ENCODE measurements at places on chromosomes 2 and 18.

DNA sequence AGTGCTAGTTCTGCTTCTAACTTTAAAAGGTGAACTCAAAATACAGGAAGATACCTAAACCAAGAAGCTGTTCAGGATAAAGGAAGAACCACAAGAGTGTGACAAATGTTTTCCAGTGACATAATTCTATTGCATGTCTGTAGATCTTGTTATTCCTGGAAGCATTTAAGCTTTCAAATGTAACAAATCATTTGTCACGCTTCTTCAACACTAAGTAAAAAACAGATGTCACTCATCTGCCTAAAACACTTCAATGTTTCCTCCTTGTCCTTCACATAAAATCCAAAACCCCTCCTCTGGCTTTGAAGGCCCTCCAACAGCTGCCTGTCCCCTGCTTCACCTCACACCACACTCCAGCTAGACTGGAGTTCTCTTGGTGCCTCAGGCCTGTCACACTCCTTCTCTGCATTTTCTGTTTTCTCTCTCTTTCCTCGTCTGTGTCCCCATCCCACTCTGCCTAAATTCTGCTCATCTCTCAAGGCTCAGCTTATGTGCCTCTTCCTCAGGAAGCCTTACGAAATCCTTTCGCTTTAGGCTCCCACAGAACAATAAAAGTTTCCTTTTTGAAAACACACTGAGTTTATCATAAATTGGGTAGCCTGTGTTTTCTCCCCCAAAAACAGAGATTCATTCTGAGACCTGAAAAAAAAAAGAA is 6.4 kb upstream of the CLEC4F start:
- no peak for DNase-seq

GRCh38 chr2:19140463-19141208 is 217.8 kb downstream of the OSR1 start:
- DNase-seq: no peak

GRCh38 chr2:64534363-64534762 is 10.2 kb downstream of the AFTPH start:
- DNase-seq: peak; percentile 17

DNA sequence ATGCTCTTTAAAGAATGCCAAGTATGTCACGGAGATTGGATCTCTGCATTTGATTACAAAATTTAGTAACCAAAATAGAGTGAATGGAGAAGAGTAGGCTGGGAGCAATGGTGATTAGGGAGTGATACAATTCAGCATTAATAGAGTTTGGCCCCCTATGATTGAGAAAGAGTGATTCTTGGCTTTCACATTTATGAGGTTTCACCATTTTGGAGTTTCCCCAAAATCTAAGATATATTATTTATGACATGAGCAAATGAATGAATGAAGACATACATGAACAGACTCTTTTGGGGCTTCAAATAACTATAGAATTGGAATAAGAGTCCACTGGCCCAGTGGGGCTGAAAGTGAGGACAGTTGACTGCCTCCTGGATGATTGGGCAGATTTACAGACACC is 255.2 kb downstream of the LPIN1 start:
- DNase-seq: no peak

- no peak for DNase-seq
These were observed 21.7 kb downstream of the HS1BP3 start for GRCh38 chr2:20629181-20629580.

- no peak for DNase-seq
These were observed 134.9 kb upstream of the DSEL start for GRCh38 chr18:67651438-67651837.

GRCh38 chr2:220811952-220812570 is 760.0 kb downstream of the EPHA4 start:
- DNase-seq: no peak

DNA sequence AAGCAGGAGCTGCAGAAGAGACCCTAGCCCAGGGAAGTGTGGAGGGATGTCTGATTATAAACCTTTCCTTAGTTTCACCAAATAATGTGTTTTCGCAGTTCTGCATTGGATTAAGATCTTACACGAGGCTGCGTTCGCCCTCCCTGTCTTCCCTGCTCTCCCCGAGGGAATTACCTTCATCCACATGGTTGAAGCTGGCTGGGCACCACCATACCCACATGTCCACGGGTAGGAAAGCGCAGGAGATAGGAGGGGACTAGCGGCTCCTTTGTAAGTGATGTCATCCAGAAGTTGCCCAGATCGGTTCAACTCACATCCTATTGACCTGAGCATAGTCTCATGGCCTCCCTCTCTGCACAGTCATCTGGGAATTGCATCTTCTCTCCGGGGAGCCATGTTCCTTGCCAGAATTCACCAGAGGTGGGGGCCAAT is 1.1 kb downstream of the TTL start:
- no peak for DNase-seq

- DNase-seq: no peak
These were observed 70.0 kb downstream of the COL6A3 start for GRCh38 chr2:237343993-237344392.

DNA sequence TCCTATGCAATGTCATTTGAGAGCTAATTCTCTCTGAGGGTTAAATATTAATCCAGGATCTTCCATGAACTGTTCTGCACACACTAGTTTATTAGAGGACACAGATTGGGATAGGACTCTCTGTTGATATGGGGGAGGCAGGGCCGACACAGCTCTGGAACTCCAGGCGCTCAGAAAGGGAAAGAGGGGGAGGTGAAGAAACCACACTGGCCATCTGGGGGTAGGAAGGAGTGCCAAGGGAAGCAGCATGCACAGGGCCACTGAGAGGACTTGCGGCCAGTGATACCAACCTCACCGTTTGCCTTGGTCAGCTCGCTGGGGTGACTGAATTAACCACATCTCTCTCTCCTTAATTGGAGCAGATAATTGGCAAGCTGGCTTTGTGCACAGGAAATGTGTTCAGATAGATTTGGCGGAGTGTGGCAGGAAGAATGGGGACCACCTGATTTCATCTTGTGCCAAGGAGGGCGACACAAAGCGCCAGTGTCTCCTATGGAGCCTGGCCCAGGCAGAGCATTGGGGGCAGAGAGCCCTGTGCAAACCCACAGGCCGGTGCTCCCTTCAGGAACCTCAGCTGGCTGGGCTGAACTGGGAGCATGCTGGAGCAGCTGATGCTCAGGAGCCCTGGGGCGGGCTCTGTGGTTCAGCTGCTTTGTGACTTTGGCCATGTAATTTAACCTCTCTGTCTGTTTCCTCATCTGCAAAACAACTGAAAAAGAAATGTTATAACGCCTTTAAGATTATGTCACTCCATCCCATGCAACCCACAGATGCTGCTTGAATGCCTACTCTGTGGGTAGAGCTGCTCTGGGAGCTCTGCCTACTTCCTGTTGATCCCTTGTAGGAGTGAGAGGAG is 114.7 kb upstream of the STON1 start:
- peak; percentile 18 for DNase-seq

DNA sequence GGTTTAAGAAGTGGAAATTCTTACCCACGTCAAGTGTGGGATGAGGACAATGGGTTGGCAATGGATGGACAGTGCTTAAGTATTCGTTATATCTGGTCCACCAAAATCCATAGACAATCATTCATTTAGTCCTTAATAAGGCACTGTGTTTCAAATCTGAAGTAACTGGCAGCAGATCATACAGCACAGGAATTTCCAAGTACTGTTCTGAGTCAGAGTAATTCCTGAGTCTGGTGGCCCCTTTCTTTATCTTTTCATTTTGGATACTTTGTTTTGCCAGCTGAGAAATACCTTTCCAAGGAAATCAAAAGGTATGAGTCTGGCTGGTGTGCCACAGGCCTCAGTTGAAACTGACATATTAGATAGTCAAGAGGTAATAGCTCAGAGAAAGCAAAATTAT is 31.4 kb upstream of the CCDC102B start:
- DNase-seq: no peak

GRCh38 chr18:58177004-58177717 is 133.1 kb downstream of the NEDD4L start:
- DNase-seq: no peak

- DNase-seq: no peak
These were observed 98.0 kb downstream of the CCDC138 start for GRCh38 chr2:108884619-108885018.

DNA sequence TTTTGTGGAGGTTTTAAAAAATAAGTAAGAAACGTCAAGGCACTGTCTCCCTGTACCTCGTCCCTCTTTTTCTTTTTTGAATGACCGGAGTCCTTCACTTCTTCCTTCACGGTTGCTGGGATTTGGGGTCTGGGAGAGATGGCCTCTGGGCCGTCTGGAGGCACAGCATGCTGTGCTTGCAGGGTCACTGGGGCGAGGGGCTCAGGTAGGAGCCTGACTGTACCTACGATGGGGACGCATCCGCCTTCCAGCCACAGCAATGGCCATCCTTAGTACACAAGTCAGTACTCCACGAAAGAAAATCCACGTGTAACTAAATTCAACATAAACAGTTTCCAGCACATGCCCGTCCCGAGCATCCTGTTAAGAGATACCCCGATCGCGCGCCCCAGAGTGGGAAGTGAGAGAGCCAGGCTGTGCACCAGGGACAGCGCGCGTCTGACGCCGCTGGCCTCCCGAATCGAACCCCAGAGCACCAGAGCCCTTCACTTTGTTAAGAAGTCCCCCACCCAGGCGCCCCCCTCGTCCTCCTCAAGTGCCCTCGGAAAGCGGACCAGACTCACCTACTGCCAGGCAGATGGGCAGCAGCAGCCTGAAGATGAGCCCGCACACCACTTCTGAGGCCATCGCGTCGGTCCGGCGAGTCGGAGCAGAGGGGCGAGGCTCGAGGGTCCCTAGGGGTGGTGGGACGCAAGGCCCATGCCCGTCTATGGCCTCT is 1.2 kb downstream of the PIEZO2 start:
- no peak for DNase-seq

DNA sequence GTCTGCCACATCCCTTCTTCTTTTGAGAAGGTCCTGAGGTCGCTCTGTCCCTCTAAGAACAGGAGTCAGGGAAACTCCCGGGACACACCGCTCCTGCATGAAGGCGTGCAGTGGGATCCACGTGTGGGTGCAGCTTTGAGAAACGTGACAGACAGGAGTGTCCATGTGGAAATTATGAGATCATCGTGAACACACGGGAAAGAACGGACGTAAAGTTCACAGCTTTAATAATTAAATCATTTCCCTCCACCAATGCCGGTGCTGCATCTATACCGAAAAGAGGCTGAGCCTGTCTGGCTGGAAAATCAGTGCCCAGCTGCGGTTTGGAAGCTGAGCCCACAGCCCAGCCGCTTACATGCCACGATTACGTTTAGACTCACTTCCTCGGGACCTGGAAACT is 372.4 kb upstream of the SALL3 start:
- DNase-seq: no peak

DNA sequence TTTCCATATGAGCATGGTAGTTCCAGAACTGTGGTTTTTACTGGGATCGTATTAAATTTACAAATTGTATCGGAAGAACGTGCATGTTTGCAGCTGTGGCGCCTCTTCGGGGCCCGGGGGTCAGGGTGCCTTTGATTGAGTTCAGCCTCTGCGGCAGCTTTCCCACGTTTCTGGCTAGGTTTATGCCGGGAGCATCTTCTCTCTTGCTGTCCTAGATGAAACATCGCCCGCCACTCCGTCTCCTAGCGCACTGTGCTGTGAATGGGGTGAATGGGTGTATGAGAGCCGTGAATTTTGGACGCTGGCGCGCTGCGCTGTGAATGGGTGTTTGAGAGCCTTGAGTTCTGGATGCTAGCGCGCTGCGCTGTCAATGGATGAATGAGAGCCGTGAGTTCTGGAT is 12.3 kb downstream of the PDCD1 start:
- DNase-seq: no peak

- DNase-seq: no peak
These were observed 510.6 kb downstream of the SOX11 start for GRCh38 chr2:6202756-6203155.

DNA sequence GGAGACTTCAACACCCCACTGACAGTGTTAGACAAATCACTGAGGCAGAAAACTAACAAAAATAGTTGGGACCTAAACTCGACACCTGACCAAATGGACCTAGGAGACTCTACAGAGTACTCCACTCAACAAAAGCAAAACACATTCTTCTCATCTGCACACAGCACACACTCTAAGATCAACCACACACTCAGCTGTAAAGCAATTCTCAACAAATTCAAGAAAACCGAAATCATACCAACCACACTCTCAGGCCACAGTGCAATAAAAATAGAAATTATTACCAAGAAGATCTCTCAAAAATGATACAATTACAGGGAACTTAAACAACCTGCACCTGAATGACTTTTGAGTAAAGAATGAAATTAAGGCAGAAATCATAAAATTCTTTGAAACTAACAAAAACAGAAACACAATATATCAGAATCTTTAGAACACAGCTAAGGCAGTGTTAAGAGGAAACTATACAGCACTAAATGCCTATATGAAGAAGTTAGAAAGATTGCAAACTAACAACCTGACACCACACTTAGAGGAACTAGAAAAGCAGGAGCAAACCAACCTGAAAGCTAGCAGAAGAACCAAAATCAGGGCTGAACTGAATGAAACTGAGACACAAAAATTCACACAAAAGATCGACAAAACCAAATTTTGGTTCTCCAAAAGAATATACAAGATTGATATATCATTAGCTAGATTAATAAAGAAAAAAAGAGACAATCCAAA is 46.3 kb downstream of the RTTN start:
- DNase-seq: no peak

GRCh38 chr2:52775674-52776073 is 991.9 kb upstream of the CHAC2 start:
- no peak for DNase-seq

DNA sequence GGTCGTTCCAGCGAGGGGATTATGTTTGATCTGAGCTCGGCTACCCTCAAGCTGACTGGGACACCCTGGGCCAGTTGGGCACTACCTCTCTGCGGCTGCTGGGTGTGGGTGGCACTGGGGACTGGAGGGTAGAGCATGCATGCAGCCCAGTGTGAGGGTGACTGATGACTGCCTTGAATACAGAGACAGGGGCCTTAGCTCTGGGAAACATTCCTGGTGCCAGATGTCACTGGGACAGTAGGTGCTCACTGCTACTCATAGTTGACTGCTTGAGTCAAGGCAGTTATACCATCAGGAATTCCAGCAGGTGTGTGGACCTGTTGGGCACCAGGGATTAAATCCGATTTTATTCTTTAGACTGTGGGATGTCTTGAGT is 33.6 kb upstream of the ATP6V1B1 start:
- no peak for DNase-seq

- no peak for DNase-seq
These were observed 22.0 kb downstream of the TNFRSF11A start for GRCh38 chr18:62347089-62347506.

DNA sequence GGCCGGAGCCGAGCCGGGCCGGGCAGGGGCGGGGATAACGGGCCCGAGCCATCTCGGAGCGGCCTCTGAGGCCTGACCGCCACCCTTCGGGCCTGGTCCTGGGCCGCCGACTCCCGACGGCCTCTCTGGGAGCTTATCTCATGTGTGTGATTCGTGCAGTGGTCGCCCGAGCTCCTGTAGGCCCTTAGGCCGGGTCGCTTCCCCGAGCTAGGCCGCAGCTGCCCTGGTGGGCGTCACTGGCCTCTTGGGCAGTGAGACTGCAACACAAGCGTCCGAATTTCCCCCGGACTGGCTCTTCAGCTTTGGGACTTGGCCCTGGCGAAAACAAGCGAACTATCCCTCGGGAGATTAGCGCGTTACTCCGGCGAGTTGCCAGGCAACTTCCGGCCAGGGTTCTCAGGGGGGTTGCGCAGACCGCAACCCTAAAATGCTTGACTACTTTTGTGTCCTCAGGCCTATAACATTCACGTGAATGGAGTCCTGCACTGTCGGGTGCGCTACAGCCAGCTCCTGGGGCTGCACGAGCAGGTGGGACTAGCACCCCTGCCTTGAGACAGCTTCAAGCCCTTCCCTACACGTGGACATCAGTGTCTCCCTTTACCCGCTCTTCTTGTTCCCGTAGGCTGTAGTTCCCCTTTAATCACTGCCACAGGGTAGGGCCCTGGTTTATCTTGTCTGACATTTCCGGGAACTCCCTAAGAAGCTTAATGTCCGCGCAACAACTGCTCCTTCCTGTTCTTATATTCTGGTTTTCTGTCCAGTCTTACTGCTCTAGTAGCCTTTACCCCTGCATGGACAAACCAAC is 602 bp downstream of the SNX17 start:
- peak; percentile 37 for DNase-seq
